Stimulated activated CD8-positive, alpha-beta memory T cell treated with anti-CD3 and anti-CD28 coated beads, Interleukin-7, amount 100 ng/mL, for 4 hours (primary cell): ENCODE measurements at places on chromosomes 11 and 22.

DNA sequence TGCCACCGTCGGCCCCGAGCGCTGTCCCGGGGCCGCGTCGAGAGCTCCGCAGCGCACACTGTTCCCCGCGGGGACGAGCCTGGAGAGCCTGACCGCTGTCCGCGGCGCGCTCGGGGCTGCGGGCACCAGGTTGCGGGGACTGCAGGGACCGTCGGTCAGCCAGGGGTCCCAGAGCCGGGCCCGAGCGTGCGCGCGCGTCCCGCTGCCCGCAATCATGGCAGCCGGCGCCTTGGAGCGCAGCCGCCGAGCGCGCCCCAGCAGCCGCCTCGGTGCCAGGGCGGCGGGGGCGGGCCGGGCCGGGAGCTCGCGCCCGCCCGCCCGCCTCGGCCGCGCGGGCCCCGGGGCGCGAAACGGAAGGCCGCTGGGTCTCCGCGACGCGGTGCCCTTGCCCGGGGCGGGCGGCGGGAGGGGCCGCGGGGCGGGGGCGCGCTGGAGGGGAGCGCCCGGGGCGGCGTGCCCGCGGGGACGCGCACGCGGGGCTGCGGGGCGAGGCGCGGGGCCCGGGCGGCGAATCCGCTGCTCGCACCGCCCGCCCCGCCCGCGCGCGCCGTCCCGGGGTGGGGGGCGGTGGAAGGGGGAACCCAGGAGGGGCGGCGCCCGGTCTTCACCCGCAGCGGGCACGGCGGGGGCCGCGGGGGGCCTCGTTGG, 79.4 kb upstream of the PPARA start:
- DNase-seq: peak; percentile 40

GRCh38 chr11:86274503-86274902, 27.5 kb upstream of the HIKESHI start:
- no peak for DNase-seq

DNA sequence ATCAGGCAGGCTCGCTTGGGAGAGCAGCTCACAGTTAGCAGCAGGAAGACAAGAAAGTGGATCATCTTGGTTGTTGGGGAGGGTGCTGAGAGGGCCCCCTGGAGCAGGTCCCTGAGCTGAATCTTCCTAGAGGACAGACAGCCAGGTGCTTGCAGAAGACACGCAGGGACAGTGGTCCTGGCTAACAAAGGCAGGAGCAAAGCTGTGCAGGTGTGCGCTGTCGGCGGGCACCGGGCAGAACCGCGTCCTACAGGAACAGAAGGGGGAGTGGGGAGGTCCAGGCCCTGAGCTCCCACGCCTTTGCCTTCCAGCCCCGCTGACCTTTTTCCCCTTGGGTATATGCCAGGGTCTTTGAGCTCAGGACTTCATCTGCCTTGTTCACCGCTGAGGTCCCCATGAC, 30.1 kb upstream of the PARVB start:
- no peak for DNase-seq

DNA sequence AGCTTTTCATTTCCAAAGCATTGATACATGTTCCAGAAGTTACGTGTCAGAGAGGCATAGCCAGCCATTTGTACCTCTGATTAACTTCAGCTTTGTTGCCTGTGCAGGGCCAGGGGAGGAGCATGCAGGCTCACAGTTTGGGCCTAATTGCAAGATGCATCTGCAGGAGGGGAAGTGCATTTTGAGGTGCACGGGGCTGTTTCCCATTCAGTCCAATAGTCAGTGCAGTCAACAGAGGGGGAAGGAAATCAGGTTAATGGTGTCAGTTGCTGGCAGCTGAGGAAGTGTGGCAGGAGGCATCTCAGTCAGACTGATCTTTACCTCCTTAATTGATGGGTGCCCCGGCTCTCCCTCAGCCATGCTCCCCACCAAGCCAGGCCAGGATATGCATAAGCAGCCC, 39.3 kb downstream of the ABCC8 start:
- DNase-seq: no peak

GRCh38 chr11:130499828-130500227, 51.4 kb downstream of the ADAMTS15 start:
- no peak for DNase-seq

DNA sequence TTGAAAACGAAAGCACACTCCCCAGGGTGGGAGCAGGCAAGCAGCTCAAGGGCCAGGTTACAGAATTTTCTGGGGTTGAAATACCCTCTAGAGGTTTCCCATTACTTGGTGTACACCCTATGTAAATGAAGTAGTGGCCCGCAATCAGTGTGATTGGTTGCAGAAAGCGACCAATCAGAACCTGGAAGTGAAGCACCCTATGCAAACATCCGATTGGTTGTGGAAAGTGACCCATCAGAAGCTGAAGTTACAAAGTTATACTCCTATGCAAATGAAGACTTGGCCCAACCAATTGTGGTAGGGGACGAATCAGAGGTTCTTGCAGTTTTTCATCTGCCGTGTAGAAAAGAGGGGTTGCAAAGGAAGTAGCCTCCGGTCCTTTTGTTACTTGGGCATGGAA, 19.2 kb downstream of the PRR5 start:
- DNase-seq: no peak

GRCh38 chr11:57764972-57765371, 3.4 kb downstream of the CTNND1 start:
- DNase-seq: no peak

GRCh38 chr11:69013009-69013951, at the start of gene MRGPRF:
Gene MRGPRF, minus strand, starts transcription at chr11:69013246. Its CDS starts 3,345 bp downstream, at chr11:69009901.
- DNase-seq: no peak

DNA sequence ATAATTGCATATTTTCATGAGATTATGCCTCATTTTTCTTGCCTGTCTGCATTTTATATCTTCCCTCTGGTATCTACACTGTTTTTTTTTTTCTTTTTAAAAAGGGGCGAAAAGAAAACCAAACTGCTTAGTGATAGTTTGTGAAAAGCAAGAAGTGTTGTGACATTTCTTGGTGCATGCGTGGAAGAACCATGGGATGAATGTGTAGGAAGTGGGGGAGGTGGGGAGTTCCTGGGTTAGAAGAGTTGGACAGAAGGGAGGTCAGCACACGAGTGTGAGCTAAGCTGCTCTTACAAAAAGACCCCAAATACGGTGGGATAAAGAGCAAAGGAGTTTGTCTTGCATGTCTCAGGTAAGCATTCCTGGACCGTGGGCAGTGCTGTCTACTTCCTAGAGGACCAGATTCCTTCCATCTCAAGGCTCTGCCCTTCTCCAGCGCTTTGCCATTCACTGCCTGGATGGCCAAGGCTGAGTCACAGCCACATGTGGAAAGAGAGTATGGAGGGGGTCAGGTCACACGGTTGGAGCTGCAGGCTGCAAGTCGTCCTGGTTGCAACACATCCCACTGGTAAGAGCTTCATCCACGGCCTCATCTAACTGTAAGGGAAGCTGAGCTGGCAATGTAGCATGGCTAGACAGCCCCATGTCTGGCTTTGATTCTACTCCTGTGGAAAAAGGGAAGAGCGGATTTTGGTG, 300.6 kb downstream of the DDX10 start:
- DNase-seq: no peak

GRCh38 chr11:122048401-122048800, 67.6 kb downstream of the BLID start:
- DNase-seq: no peak

DNA sequence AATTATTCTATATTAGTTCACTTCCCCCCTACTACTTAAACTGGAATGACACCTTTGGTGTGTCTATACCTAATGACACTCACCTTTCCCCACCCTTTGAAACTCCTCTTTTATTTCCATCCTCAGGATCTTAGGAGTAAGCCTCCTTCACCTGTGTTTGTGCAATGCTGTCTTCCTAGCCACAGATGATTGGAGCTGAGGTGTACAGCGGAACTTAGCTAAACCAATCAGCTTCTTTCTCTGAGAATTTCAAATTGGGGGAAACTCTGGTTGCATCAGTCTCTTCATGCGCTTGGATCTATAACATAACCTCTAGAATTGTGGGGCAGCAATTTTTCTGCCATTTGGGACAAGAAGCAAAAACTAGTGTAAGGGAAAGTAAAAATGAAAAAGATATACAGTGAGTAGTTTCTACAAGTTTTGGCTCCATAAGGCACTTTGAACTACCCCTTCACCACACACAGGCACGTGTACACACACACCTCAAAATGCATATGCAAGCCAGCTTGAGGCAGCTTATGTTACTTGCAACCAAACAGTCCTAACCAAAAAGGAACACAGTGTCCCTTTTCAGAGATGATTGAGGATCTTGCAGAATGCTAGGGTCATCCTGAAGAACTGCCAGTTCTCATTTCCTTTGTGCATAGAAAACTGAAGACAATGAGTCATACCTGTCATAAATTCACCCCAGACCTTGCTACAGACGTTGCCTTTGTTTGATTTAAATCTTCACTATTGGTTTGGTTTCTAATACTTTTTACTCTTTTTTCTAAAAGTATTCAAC, 36.0 kb upstream of the LDLRAD3 start:
- DNase-seq: no peak

- DNase-seq: no peak
Observed at GRCh38 chr22:29089507-29089906, 16.7 kb downstream of the KREMEN1 start.

DNA sequence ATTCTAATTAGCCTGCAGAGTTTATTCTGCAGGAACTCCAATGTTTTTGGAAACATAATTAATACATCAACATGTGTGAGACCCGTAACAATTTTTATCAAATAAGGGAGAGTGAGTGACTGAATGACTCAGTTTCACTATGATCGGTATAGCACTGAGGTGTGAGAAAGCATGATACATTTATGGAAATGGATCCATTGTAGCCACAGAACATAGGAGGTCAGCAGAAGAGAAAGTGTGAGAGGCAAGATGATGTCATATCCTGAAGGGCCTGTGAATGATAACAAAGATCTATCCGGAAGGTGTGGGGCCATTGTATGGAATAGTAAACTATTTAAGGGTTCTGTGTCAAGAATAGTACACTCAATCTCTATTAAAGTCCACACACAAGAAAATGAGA, 1406.1 kb upstream of the TENM4 start:
- no peak for DNase-seq

- DNase-seq: no peak
Observed at GRCh38 chr11:75493626-75494025, 32.1 kb downstream of the GDPD5 start.

DNA sequence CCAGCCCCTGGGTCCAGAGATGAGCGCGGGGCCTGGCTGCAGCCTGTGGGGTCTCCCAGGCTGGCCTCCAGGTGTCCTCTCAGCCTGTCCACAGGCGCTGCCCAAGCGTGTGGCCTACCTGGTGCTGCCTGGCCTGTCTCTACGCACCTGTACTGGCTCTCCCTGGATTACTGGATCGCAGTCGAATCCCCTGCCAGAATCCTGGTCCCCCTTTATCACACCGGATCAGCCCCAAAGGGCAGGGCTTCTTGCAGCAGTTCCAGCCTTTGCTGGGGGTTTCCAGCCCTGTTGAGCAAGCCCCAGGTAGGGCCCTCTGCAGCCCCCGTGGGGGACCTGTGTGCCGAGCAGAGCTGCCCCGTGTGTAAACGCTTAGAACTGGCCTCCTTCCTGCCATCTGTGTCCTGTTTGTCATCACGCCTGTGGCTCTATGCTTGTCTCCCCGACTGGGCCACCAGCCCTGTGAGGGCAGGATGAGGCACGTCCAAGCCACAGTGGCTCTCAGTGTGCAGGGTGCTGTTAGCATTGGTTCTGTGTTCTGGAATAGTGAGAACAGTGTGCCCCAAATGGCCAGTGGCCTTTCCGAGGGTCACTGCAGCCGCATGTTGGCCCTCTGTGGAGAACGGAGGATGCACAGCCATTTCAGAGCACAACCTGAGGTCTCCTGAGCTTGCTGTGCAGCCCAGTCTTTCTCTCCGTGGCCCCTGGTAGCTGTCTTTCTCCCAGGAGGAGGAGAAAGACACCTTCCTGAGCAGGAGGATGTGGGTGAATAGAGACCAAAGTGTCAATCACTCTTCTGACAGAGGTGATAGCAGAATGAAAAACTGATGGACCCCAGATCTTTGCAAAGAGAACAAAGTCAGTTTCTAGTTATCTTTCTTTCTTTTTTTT, 13.9 kb upstream of the TXNRD2 start:
- no peak for DNase-seq

- DNase-seq: no peak
Observed at GRCh38 chr11:115256397-115257197, 247.6 kb downstream of the CADM1 start.

GRCh38 chr11:15258433-15259165, 143.9 kb downstream of the INSC start:
- no peak for DNase-seq

DNA sequence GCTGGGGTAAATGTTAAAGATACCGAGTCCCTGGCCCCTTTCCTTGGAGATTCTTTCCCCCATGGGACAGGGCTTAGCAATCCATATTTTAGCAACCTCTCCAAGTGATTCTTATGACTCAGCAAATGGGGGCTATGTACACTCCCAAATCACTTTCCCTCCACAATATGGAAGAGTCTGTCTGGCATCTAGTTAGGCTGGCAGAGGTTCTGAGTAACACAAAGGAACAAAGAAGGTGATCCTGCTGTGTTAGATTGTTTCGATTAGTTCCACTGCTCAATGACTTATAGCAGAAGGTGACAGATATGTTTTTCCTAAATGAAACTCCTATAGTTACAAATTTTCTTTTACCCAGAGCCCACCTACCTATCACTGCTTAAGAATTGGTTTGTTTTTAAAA, 154.0 kb upstream of the SYT13 start:
- DNase-seq: no peak

DNA sequence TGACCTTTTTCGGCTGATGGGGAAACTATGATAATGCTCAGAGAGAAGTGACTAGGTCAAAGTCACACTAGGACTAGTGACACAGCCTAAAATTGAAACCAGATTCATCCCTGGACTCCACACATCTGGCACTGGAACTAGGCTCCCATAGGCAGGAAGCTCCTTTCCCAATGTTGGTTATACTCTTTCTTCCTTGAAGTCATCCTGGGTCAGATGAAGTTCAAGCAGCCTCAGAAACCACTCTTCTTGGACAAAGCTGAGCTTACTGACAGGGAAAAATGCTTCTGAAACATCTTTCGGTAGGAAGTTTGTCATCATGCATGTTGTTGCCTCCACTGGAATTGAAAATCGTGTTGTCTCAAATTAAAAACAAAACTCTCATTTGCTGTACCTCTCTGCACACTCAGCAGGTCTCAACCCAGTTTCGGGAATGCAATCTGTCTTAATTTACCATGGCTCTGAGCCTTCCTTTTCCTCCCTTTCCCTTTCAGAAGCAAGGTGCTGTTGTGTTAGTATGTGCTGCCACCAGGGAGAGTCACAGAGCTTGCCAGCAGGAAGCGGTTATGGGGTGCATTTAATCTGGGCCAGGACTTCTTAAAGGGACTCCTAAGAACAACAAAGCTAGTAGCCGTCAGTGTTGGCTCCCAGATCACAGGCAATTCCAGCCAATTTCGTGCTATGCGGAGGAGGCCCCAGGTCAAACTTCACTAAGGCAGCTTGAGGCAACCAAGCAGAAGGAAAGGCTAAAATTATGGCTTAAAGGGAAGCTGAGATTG, 384.8 kb downstream of the TENM4 start:
- no peak for DNase-seq

GRCh38 chr11:20243974-20244373, 83.7 kb upstream of the DBX1 start:
- no peak for DNase-seq

GRCh38 chr11:69926376-69927050, 107.3 kb upstream of the FGF3 start:
- no peak for DNase-seq

- DNase-seq: no peak
Observed at GRCh38 chr22:50603511-50604255, 3.1 kb downstream of the MAPK8IP2 start.

GRCh38 chr22:17874231-17874905, 100.1 kb upstream of the BID start:
- DNase-seq: no peak

- DNase-seq: no peak
Observed at GRCh38 chr22:25697181-25697664, 44.8 kb upstream of the MYO18B start.

GRCh38 chr22:31585161-31585859, 76.7 kb downstream of the PISD start:
- no peak for DNase-seq
